ENCODE measurements at places on chromosomes 2 and 18. TPM values are rescaled to one million over a fixed set of nuclear protein-coding genes. Genes with fewer than 3 reads are reported as not detected.

Gene NEB
- total RNA-seq: 1.8 TPM

Gene CFC1
- not detected for total RNA-seq

Gene BMP10
- not detected for total RNA-seq

Gene INHA
- not detected for total RNA-seq

Gene TXNDC2
- total RNA-seq: not detected

Gene FBXO48
- 0.44 TPM for total RNA-seq

GRCh38 chr2:158114516-158114915, 12.8 kb downstream of the UPP2 start:
- DNase-seq: no peak
- no peaks in the 10 kb centered on the region for H3K4me1 ChIP-seq
- H3K27ac ChIP-seq: no peak overlapping the region

GRCh38 chr18:46343931-46344372, 239.8 kb downstream of the HAUS1 start:
- no peak overlapping the region for H3K27ac ChIP-seq
- no peak overlapping the region for H3K4me3 ChIP-seq
- H3K4me1 ChIP-seq: peaks cover 22% of the 10 kb centered on the region
- H3K27me3 ChIP-seq: no peaks in the 10 kb centered on the region
- no peaks in the 10 kb centered on the region for H3K36me3 ChIP-seq
- peak; percentile 27 for DNase-seq

GRCh38 chr2:28401948-28402550, 9.4 kb downstream of the FOSL2 start:
- H3K36me3 ChIP-seq: peaks cover 17% of the 10 kb centered on the region
- H3K27ac ChIP-seq: no peak overlapping the region
- no peak overlapping the region for H3K4me3 ChIP-seq
- H3K27me3 ChIP-seq: no peaks in the 10 kb centered on the region

DNA sequence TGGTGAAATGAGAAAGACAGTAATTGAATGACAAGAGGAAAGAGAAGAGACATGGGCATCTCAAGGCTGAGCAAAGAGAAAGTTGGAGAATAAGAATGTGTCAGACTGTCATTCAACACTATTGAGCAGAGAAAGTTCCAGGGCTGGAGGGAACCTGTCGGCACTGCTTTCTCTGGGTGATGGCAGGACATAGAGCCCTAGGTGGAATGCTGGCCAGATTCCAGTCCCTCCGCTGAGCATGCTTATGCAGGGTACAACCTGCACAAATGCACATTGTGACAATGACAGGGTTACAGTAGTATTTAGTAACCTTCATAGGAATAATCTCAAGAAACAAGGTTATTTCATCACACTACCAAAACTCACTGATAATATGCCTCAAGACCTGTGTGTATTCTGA, 582.8 kb downstream of the ADCYAP1 start:
- H3K27me3 ChIP-seq: no peaks in the 10 kb centered on the region
- DNase-seq: no peak
- no peak overlapping the region for H3K4me3 ChIP-seq
- no peaks in the 10 kb centered on the region for H3K36me3 ChIP-seq

DNA sequence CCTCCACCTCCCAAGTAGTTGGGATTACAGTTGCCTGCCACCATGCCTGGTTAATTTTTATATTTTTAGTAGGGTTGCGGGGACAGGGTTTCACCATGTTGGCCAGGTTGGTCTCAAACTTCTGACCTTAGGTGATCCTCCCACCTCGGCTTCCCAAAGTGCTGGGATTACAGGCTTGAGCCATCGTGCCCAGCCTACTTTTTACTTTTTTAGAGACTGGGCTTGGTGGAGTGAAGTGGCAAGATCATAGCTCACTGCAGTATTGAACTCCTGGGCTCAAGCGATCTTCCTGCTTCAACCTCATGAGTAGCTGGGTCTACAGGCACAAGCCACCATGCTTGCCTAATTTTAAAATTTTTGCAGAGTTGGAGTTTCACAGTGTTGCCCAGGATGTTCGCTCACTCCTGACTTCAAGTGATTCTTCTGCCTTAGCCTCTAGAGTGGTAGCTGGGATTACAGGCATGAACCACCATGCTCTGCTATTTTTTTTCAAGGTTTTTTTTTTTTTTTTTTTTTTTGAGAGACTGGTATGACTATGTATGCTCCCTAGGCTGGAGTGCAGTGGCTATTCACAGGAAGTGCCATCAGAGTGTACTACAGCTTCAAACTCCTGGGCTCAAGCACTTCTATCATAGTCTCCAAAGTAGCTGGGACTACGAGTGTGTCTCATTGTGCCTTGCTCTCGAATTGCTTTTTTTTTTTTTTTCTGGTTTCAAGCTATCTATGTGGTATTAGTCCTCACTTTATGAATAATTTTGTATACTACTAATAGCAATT, 11.9 kb downstream of the MSH2 start:
- no peaks in the 10 kb centered on the region for H3K27me3 ChIP-seq
- no peaks in the 10 kb centered on the region for H3K4me1 ChIP-seq
- H3K27ac ChIP-seq: no peak overlapping the region

DNA sequence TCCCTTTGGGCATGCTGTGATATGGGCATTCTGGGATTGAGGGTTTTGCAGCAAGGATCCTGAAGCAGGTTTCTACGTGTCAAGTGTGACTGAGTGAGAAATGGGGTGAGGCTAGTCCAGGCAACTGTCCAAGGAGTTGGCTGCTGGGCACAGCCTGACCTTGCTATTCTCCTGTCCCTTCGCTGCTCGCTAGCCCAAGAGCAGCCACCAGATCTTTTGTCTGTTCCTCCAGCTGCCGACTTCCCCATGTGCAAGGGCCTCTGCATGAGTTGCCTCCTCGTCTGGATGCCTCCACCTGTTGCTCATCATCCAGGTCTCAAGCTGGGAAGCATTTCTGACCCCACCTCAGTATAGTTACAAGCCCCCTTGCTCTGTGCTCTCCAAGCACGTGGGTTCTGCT, 71.1 kb downstream of the DYSF start:
- H3K27me3 ChIP-seq: no peaks in the 10 kb centered on the region
- no peak overlapping the region for H3K4me3 ChIP-seq
- H3K4me1 ChIP-seq: no peaks in the 10 kb centered on the region
- no peak for DNase-seq

Data from CD4-positive, alpha-beta T cell (primary cell).